ENCODE measurements at places on chromosomes 11 and 22. TPM values are rescaled to one million over a fixed set of nuclear protein-coding genes. Genes with fewer than 3 reads are reported as not detected.

HSPB2 gene
- 67.8 TPM for total RNA-seq

ZNF280B gene
- 1.7 TPM for total RNA-seq

DNA sequence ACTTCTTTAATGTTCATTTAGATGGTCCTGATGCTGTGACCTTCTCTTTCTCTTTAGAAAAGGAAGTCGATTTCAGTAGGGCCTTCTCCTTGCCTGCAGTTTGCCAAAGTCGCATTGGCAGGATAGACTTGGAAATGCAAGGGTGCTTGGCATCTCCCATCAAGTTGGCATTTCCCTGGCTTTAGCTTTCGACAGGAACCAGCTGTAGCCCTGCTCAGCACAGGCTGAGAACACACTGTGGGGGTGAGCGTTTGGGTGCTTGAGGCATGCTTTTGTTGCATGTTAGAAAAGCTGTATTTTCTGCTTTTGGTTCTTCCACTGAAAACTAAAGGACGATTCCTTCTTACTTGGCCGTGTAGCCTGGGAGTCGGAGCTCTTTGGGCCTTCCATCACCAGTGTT lies 37.7 kb downstream of the LDLRAD3 start:
- DNase-seq = no peak

DNA sequence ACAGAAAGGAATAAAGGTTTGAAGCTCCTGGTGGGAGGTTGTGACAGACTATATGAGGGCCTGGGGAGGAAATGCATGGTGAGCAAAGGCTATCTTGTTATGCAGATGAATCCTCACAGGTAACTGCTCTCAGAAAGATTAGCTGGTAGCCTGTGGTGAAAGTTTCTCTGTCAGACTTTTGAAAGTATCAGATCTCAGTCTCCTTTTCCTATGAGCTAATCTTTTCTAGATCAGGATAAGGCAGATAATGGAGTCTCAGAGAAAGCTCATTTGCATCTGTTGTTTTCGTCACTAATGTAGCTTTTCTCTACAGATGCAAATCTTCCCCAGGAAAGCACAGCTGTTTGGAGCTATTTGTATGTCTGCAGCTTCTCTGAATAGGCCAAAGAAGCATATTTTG lies 21.0 kb upstream of the OR6X1 start:
- no peak for DNase-seq

DNA sequence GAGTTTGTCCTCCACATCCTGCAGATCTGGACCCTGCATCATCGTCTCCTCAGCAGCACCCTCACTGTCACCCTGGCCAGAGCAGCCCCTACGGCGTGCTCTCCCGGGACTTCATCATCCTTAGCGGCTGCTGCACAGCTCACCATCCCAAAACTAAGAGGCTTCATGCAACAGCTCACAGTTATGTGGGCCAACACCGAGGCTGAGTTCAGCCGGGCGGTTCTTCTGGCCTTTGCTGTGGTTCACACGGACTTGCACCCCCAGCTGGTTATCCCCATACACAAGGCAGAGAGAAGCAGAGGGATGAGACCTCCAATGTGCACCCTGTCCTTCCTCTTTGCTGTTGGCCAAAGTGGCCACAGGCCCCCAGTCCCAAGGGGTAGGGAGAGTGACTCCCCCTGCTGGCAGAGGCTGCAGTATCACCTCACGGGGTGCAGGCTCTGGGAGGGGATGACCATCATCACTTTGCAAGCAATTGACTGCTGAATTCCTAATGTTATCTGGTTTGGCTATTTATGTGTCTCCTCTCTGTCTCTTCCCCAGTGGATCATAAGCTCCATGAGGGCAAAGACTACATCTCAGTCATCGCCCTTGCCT lies 276.8 kb downstream of the BRD1 start:
- no peak for DNase-seq

GRCh38 chr11:127888386-127888785 lies 699.0 kb downstream of the ETS1 start:
- DNase-seq = no peak

GRCh38 chr11:76056876-76057275 lies 149.4 kb downstream of the WNT11 start:
- no peak for DNase-seq

- DNase-seq = no peak
Measured at GRCh38 chr22:37492428-37493344, 6.5 kb upstream of the MFNG start.

- no peak for DNase-seq
Measured at GRCh38 chr11:34639545-34639944, 18.7 kb downstream of the EHF start.

DEPDC7 gene
- 0.97 TPM for total RNA-seq

DNA sequence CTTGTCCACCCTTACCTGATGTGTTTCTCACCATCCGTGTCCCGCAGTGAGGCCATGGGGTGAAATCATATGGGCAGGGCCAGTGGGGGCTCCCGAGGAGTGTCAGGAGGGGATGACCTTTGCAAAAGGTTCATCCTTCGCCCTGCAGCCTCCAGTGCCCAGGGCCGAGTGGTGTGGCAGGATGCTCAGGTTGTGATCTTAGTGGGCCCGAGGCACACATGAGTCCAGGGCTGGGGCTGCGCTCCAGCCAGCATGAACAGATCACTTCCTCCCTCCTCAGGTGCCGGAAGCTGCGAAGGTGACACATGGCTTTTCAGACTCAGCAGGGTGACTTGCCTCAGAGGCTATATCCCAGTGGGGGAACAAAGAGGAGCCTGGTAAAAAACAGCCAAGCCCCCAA lies 2.8 kb upstream of the FKBP2 start:
- DNase-seq = peak; percentile 50

C22orf42 gene
- total RNA-seq = not detected

MS4A14 gene
- 1.6 TPM for total RNA-seq

- DNase-seq = no peak
Measured at GRCh38 chr11:113141010-113141409, 173.4 kb upstream of the TTC12 start.

CBLIF gene
- total RNA-seq = not detected

TIMM8B gene
- 108 TPM for total RNA-seq

KIF18A gene
- total RNA-seq = 0.29 TPM

DNA sequence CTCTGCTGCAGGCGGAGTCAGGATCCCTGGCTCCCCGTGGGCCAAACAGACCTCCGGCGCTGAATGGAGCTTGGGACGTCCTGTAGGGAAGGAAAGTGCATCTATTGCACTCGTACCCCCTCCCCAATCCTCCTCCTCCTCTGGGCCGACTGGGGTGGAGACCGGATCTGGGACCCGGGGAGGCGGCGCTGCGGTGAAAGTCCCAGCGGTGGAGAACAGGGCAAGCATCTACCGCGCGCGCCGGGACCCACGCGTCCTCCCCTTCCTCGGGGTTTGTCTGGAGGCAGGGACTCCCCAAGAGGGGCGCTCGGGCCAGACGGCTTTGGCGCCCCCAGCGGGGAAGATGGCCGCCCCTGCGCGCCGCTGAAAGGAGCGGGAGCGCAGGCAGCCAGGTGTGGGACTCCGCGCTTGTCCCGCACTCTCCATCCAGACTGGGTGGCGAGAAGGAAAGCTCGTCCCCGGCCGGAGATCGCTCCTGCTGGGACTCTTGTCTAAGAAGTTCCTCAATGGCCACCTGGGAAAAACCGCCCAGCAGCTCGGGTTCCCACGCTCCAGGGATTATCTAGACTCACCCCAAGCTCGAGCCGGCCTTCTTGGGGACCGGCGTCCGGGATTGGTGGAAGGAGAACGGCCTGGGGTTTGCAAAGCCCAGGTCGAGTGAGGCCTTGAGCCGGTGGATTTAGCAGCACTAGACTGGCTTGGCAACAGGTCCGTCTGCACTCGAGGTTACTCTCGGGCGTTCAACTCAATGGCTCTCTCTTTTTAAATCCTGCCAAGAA lies 718 bp downstream of the FADS2 start:
- peak; percentile 80 for DNase-seq

GLYAT gene
- total RNA-seq = not detected

SCO2 gene
- total RNA-seq = not detected

OR8U1 gene
- not detected for total RNA-seq

- DNase-seq = no peak
Measured at GRCh38 chr11:42806191-42806590, 505.6 kb upstream of the API5 start.

DNA sequence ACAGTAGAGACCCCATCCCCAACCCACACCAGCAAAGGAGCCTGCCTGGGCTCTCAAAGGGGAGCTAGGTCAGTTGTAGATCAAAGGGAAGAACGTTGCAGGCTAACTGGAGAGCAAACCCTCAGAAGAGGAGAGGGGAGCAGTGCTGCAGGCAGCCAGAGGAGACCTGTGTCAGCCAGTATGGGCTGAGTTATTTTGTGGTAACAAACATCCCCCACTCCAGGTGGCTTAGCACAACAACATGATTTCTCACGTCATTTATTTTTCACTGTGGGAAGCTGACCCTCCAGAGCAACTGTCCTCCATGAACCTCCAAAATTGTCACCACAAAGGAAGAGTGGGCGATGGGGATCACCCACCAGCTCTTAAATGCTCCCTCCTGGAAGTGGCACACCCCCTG lies 19.8 kb upstream of the SHANK2 start:
- no peak for DNase-seq

DNA sequence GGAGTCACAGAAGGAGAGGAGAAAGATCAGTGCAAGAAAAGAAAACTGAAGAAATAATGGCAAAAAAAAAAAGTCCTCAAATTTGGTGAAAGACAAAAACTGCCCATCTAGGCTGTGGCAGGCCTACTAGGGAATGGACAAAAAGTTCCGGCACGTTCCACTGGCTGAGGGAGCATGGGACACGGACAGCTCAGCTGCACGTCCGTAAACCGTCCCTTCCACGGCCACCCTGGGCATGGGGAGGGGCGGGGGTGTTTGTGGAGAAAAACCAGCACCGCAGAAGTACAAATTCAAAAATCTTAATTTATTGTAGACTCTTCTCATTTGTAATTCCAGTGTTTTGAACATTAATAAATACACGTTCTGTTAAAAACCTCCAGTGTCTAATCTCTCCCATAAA lies 25.4 kb downstream of the TRMU start:
- DNase-seq = peak; percentile 33

DNA sequence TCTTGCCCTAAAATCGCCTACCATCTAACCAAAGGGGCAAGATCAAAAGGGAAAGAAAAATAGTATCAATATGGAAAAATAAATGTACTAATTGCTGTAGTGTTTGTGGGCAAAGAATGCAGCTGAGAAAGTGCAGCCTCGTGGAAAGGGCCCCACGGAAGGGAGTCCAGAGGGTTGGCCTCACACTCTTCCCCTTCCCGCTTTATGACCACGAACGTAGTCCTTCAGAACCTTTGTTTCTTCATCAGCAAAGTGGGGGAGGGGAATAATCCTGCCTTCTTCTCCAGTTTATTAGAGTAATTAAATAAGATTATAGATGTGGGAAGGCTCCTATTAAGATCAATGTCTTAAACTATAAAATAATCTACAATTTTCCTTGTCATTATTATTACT lies 41.0 kb downstream of the FLI1 start:
- DNase-seq = no peak

OR2AG2 gene
- not detected for total RNA-seq

GRCh38 chr11:105960252-105961245 lies 61.5 kb downstream of the MSANTD4 start:
- DNase-seq = no peak

- DNase-seq = no peak
Measured at GRCh38 chr22:43329061-43329460, 14.1 kb downstream of the SCUBE1 start.

DNA sequence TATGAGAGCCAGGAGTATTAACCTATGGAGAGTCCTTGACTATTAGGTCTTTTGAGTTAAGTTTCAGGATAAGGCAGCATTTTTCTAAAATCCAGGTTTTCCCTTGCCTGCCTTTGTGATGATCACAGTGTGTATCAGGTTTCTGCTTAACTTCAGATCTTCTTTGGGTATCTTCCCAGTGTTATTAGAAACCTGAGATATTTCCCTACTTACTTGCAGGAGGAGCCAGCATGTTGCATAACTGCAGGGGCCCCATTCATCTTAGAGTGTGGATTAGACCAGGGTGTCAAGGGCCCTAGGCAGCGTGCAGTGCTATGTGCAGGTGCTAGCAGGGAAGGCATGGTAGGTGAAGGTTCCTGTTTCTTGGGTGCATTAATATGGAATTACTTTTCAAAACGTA lies 69.5 kb downstream of the ZNRF3 start:
- no peak for DNase-seq

SLC5A12 gene
- 18.5 TPM for total RNA-seq

DNA sequence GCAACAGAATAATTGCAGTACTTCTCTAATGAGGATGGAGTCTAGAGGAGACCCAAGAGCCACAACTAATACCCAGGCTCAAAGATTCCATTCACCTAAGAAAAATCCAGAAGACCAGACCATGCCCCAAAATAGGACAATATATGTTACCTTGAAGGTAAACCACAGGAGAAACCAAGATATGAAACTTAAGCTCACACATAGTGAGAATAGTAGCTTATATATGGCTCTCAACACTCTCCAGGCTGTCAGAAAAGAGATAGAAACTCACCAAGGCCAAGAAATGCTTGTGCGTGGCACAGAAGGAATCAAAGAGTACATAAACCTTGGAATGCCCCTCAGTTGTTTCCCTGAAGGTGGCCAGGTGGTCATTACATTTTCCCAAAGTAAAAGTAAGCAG lies 9.1 kb downstream of the FAM111A start:
- no peak for DNase-seq

C11orf86 gene
- not detected for total RNA-seq
